ENCODE measurements at places on chromosomes 11 and 22.

DNA sequence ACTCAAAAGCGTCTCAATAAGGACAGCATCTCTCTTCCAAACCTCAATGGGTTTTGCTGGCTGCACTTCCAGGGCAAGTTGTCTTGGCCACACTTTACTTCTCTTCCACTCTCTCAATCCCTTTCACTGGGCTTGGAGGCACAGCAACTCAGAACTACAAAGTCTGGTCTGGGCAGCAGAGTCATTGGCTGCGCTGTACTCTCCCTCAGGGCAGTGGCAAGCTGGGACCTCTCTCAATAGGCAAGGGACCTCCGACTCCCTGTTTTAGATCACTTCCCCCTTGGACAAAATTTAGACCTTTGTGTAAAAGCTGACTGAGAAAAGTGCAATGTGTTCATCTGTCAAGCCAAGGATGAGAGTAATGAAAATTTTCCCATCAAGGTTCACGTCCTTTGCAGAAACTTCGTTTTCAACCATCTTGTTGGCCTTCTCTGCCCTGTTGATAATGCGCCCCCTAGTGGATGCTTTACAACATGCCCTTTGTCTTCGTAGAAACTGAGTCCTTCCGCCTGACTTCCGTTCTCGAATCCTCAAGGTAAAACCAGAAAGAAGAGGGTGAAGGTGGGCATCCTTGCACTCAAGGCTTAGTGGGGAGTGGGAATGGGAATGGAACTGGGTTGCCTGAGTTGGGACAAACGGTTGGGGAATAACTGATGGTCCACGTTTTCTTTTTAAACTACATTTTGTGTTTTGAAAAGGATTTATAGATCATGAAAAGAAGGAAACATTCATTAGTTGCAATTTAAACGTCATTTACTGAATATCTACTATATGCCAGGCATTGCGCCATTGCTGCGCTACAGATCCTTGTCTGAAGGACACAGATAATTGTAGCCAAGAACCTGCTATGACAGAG is 99.1 kb downstream of the CD44 start:
- peak; percentile 14 for DNase-seq

GRCh38 chr11:117734601-117735024 is 62.4 kb downstream of the DSCAML1 start:
- peak; percentile 25 for DNase-seq

- DNase-seq: no peak
These were observed 37.2 kb downstream of the TMEM123 start for GRCh38 chr11:102415304-102415916.

DNA sequence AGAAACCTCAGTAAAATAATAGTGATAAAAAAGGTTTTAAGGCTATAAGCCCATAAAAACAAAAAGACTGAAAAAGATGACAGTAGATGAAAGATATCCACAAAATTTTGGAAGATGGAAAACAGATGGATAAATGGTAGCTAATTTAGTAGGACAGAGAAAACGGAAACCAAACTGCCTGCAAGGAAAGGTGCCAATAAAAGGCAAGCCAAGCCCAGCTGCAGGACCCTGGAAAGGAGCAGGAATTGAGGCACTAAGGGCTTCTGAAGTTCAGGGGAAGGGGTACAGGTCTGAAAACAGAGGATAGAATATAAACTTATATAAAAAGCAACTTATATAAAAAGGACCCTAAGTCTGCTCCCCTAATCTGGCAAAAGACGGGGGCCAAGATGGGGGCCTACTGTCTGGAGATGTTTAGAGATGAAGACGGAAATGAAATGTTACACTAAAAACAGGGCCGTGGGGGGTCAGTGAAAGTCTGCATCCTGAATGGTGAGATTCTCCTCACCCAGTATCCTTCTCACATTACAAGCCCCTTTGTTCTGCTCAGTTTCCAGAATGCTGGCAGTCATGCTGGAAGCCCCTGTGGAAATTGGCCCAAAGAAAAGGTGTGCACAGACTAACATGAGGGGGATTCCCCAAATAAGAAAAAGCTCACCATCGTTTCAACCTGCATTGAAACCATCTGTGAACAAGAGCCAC is 269.3 kb upstream of the PITPNB start:
- DNase-seq: no peak

DNA sequence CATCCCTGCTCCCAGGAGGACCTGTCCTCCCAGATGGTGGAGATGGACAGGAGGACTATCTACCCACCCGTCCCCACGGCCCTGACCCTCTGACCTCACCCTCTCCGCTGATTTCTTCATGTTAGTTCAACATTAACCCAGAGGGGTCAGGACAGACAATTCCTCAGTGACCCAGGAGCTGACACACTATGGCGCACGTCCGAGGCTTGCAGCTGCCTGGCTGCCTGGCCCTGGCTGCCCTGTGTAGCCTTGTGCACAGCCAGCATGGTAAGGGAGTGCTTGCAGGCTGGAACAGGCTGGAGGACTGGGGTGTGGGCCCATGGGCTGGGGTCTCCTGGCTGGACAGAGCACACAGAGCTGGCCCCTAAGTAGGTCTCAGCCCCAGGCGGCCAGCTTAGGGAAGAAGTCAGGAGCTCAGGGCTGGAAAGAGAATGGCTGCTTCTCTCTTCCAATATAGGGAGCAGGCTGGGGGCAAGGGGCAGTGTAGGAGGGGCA is at the start of gene F2:
Gene F2, plus strand, starts transcription at position 166 of the 495 bp plus-strand sequence. Its CDS starts 23 bp downstream, at position 189.
- DNase-seq: no peak

GRCh38 chr11:65778901-65779668 is 1.7 kb downstream of the AP5B1 start:
- no peak for DNase-seq

DNA sequence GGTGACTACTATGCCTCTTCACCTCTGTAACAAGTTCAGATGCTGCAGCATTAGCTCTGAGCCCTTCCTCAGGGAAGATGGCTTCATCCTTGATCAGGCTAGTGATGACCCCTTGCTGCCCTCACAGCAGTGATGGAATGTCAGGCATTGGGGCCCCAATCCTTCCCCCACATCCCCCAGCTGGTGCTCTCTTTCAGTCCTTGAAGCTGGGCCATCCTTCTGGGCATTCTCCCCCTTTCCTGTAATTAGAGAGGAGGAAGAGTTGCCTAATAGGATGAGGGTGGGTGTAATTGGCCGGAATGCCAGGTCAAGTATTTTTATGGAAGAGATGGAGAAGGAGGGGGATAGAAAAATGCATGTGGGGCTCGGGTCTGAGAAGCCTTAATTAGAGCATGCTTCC is 62.6 kb downstream of the TRAF6 start:
- no peak for DNase-seq

DNA sequence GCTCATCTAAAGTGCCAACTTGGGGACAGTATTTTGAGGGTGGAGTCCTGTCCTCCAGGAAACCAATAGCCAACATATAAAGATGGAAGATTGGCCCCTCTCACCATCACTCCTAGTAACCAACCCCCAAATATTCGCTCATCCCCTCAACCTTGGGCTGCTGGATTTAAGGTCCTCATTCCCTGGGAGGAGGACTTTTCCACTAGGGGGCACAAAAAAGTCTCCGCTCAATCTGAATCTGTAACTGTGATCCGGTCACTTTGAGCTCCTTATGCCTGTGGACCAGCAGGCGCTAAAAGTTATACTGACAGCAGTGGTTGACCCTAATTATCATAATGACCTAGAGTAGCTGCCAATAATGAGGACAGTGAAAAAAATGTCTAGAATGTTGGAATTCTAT is 20.5 kb upstream of the CLPB start:
- no peak for DNase-seq

- no peak for DNase-seq
These were observed 91.9 kb downstream of the SPON1 start for GRCh38 chr11:14054116-14055107.

DNA sequence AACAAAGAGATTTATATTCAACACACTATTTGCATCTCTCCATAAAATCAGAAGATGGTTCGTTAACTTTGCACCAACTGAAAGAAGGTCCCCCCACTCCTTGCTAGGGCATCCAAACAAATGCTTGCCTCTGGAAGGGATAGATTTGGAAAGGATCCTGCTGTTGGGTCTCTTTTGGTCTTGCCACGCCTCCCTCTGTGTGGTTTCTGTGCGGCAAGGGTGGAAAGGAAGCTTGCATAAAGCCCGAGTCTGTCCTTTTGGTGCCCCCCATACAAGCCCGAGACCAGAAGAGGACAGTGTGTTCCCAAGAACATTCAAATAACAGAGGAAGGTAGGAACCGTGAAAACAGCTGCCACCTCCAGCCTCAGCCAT is 15.1 kb downstream of the SCGB1A1 start:
- no peak for DNase-seq

- DNase-seq: no peak
These were observed 206.4 kb downstream of the DBX1 start for GRCh38 chr11:19953909-19954308.

GRCh38 chr11:120523196-120523595 is 11.6 kb downstream of the GRIK4 start:
- peak; percentile 52 for DNase-seq

DNA sequence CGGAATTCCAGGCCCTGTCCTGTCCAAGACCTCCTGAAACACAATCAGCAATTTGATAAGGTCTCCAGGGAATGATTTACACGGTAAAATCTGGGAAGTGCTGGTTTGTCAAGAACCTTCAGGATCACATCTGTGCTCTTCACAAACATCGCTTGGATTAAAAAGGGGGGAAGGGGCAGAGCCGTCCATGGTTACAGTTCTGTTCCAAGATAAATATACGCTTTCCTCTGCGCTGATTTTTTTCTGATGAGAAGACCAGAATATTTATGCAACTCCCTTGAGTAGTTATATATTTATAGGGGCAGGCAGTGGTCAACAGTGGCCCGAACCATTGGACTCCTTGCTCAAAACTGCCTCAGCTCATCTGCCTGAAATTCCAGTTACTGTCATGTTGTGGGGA is 9.2 kb upstream of the APOL5 start:
- DNase-seq: no peak

DNA sequence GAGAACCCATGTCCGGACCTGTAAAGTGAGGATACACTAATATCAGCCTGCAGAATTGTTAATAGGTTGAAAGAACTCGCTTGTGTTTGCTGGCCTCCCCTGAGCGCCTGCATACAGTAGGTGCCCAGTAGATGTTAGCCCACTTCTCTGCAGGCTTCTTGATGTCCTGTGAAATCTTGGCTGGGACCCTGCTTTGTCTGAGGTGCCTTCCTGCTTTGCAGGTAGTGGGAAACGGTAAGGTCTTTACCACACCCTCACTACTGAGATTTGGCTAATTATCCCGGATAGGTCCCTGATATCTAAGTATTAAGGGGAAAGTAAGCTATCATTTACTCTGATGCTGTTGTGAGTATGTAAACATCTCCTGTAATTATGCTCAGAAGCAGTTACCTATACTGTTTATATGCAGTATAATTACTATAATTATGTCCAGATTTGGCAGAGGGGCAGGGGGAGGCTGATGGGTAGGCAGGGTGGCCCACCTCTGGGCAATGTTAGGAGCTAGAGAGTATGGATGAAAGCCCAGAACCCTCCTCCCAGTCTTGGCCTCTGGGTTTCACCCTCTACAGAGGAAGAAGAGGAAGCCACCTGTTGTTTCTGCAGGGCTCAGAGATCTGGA is 1.2 kb upstream of the ARRB1 start:
- DNase-seq: no peak
